NCI-H2171 (cell line): ENCODE measurements at places on chromosomes 4 and X.

DNA sequence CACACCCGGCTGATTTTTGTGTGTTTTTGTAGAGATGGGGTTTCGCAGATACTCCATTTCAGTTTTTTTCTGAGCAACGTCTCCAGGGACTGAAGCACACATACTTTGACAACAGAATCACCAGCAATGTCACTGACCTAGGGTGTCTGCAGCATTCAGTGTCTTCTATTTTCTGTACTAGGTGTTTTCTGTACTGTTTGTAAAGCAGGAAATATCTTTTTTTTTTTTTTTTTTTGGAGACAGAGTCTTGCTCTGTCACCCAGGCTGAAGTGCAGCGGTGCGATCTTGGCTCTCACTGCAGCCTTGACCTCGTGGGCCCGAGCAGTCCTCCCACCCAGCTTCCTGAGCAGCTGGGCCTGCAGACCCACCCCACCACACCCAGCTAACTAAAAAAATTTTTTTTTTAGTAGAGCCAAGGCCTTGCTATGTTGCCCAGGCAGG is 8.9 kb downstream of the ADD1 start:
- DNase-seq: no peak

DNA sequence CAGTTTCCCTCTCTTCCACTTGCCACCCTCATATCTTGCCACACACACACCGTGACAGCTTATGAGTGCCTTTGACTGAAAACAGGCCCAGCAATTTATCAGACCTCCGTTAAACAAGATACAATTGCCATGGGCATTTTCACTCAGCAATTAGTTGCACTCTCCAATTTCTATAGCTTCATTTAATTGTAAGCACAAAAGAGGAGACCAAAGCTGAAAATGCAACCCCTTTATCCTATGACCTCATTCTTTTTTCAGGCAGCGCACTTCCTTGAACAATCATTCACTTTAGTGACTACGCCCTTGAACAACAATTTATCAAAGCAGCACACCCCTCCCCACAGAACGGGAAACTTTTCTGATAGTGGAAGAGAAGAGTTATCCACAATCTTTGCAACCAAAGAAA is 4.1 kb downstream of the POF1B start:
- no peak for DNase-seq

GRCh38 chr4:47122592-47123291 is 91.4 kb downstream of the GABRB1 start:
- DNase-seq: peak; percentile 16

- no peak for DNase-seq
These were observed 32.7 kb upstream of the HPGDS start for GRCh38 chr4:94375364-94375763.
